RWPE2 (cell line): ENCODE measurements at places on chromosomes 13 and 19.

- no peak within 1 kb of the TSS for H3K27ac ChIP-seq
- H3K4me3 ChIP-seq = peak within 1 kb of the TSS; percentile 31
- no peaks in the 10 kb centered on the region for H3K36me3 ChIP-seq
- H3K4me1 ChIP-seq = no peaks in the 10 kb centered on the region
- peaks cover 29% of the 10 kb centered on the region for H3K27me3 ChIP-seq
- peak; percentile 57 for DNase-seq
Measured at GRCh38 chr13:41456768-41457588, at the start of gene RGCC. Gene RGCC (plus strand): TSS chr13:41457550. CDS start chr13:41457708, 158 bp downstream.

GRCh38 chr19:51457351-51458013 lies 772 bp downstream of the SIGLEC8 start:
- H3K4me1 ChIP-seq = no peaks in the 10 kb centered on the region
- no peak for DNase-seq
- H3K4me3 ChIP-seq = no peak overlapping the region
- no peaks in the 10 kb centered on the region for H3K36me3 ChIP-seq
- no peak overlapping the region for H3K27ac ChIP-seq

- no peak overlapping the region for H3K4me3 ChIP-seq
- peaks cover under 1% of the 10 kb centered on the region; the same call in 1 of the 2 replicates for H3K36me3 ChIP-seq
- H3K27me3 ChIP-seq = no peaks in the 10 kb centered on the region
- H3K27ac ChIP-seq = peak overlapping the region; percentile 99
- H3K4me1 ChIP-seq = peaks cover 35% of the 10 kb centered on the region
Measured at GRCh38 chr19:37991841-37992248, 84.8 kb downstream of the SIPA1L3 start.

- DNase-seq = no peak
- H3K36me3 ChIP-seq = no peaks in the 10 kb centered on the region
- H3K4me1 ChIP-seq = no peaks in the 10 kb centered on the region
- no peak overlapping the region for H3K4me3 ChIP-seq
- H3K27me3 ChIP-seq = no peaks in the 10 kb centered on the region
Measured at GRCh38 chr19:13872339-13872694, 4.6 kb upstream of the NANOS3 start.

GRCh38 chr19:36169084-36169760 lies 17.0 kb upstream of the COX7A1 start:
- H3K36me3 ChIP-seq = peaks cover 5% of the 10 kb centered on the region; the same call in 1 of the 2 replicates
- no peak overlapping the region for H3K27ac ChIP-seq
- DNase-seq = no peak
- no peak overlapping the region for H3K4me3 ChIP-seq
- no peaks in the 10 kb centered on the region for H3K4me1 ChIP-seq
